MM.1S (cell line): ENCODE measurements at places on chromosomes 2 and 18.

DNA sequence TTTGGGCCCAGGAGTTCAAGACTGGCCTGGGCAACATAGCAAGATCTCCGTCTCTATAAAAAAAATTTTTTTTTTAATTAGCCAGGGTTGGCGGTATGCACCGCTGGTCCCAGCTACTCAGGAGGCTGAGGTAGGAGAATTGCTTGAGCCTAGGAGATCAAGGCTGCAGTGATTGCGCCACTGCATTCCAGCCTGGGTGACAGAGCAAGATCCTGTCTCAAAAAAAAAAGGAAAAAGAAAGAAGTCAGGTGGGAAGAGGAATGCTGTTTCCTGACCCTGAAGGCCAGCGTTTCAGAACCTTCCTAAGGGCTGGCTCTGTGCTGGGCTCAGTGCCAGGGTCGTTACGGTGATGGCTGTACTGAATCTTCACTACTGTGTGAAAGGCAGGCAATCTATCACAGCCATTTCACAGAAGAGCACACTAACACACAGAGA lies 35.0 kb upstream of the AGAP1 start:
- DNase-seq: no peak
- H3K4me1 ChIP-seq: no peaks in the 10 kb centered on the region
- H3K36me3 ChIP-seq: no peaks in the 10 kb centered on the region
- no peak overlapping the region for H3K27ac ChIP-seq
- no peaks in the 10 kb centered on the region for H3K27me3 ChIP-seq
- no peak overlapping the region for H3K4me3 ChIP-seq

DNA sequence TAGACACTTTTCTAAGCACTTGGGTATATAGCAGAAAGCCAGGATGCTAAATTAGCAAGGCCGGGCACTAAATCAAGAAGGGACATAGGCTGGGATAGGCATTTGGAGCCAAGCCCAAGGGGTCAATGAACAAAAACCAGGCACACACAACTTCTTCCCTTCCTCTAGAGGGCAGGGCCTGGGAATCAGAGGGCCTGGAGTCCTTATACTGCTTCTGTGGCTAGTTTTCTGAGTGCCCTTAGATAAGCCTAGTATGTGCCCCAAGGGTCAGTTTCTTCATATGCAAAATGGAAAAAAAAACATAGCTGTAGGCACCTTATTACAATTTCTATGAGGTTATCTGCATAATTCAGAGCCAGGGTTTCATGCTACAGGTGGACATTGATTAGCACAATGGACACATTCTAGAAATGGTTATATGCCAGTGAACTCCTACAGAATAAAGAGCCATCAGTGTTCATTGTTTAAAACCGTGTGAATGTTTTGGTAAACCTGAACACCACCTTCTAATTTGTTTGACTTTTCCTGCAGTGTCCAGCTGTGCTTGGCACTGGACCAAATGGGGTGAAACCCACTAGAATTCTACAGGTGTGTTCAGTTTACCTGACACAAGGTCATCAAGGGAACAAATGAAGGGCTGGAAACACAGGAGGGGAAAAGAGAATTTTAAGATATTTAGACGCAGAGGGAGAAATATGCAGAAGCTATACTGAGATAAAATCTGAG lies 49.6 kb downstream of the PAX8 start:
- no peaks in the 10 kb centered on the region for H3K27me3 ChIP-seq
- no peaks in the 10 kb centered on the region for H3K4me1 ChIP-seq
- no peak overlapping the region for H3K27ac ChIP-seq
- no peaks in the 10 kb centered on the region for H3K36me3 ChIP-seq

DNA sequence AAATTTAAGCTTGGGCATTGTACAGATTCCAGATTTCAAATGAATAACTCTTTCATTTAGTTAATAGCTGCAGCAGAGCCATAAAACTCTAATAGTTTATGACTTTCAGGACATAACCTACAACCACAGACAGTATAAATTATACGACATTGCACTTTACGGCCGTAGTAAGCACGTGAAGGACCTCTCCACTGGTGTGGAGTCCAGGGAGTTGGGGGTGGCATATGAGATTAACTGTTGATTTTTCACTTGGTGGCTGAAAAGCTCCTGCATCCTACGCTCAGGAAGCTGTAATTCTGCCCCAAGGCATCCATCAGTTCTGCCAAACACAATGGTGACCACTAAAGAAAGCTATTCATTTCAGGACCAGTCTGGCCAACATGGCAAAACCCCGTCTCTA lies 376.2 kb downstream of the SOX11 start:
- no peak for DNase-seq
- H3K4me1 ChIP-seq: no peaks in the 10 kb centered on the region; the same call in 1 of the 2 replicates
- H3K36me3 ChIP-seq: no peaks in the 10 kb centered on the region
- no peaks in the 10 kb centered on the region for H3K27me3 ChIP-seq

DNA sequence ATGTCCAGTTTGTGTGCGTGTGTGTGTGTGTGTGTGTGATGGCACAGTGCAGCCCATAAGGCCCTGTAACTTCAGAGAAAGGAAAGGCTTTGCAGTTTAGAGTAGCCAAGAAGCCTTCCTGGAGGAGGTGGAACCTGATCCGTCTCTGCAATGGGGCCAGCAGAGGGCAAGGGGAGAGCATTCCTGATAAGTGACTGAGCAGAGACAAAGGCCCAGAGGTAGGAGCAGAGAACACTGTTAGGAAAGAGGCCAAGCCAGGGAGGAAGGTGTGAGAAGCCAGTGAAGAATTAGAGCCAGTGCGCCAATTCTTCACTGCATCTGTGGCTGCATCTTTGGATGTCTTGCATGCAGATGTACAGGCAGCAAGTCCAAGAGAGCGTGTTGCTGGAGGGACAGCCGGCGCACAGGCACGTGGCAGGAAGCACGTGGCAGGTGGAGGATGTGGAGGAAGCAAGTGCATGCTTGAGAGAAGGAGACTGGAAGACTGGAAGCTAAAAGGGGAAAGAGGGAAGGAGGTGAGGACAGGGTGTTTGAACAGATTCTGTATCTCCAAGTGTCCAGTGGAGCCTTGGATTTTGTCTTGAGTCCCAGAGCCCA lies 196.3 kb downstream of the CTIF start:
- no peaks in the 10 kb centered on the region for H3K27me3 ChIP-seq
- no peaks in the 10 kb centered on the region for H3K4me1 ChIP-seq
- DNase-seq: no peak
- H3K4me3 ChIP-seq: no peak overlapping the region

DNA sequence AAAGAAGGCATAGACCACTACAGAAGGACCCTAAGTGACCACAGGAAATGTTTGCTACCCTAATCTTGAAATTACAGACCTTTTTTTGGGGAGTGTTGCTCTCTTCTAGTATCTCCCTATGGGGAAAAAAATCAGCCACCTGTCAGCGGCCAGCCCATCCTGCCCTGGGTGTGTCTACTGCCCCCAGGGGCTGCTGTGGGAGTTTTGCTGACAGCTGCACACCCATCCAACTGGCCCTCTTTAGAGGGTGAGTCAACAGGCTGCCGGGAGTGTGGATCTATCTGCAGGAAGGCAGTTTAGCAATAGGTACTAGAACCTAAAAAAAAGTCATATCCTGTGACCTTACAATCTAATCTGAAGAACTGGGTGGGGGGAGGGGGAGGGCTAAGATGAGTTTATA lies 796 bp upstream of the DYSF start:
- H3K4me1 ChIP-seq: no peaks in the 10 kb centered on the region
- H3K27ac ChIP-seq: no peak overlapping the region
- H3K36me3 ChIP-seq: no peaks in the 10 kb centered on the region

GRCh38 chr2:100820523-100821254 lies 750 bp downstream of the NPAS2 start:
- H3K27me3 ChIP-seq: no peaks in the 10 kb centered on the region
- no peak overlapping the region for H3K27ac ChIP-seq
- H3K4me1 ChIP-seq: no peaks in the 10 kb centered on the region
- H3K36me3 ChIP-seq: no peaks in the 10 kb centered on the region

DNA sequence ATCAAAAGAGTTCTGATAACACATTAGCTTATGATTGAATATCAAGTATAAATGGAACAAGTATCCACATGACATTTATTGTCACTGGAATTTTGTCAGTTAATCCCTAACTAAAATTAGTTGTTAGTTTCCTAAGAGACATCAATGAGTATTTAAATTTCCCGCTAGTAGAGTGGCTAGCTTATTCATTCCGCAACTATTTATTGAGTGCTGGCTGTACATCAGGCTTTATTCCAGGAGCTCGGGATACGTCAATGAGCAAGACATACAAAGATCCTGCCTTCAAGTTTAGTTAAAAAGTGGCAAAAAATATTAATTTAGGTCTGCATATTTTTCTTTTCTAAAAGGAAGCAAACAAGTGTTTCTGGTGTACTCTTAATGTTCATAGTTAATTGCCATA lies 59.3 kb downstream of the PRKRA start:
- no peaks in the 10 kb centered on the region for H3K36me3 ChIP-seq
- no peaks in the 10 kb centered on the region for H3K27me3 ChIP-seq
- H3K4me3 ChIP-seq: no peak overlapping the region
- H3K27ac ChIP-seq: no peak overlapping the region
- DNase-seq: no peak

DNA sequence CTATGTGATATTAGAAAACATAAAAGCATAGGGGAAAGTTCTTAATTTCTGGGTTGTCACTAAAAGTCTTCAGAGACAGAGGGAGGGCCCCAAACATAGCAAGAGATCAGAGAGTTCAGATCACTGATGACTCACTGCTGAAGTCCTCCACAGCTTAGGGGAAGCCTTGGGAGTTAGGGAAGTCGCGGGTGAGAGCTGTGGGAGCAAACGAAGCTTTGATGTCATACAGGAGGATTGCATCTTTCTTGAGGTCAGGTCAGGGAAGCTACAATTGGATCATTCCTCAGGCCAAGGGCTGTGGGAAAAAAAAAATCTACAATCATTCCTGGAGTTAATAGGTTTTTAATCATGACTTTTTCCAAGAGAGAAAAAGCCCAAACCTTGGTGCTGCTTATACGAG lies 96.2 kb downstream of the COPS8 start:
- no peak overlapping the region for H3K27ac ChIP-seq
- H3K27me3 ChIP-seq: no peaks in the 10 kb centered on the region
- DNase-seq: no peak
- no peaks in the 10 kb centered on the region for H3K36me3 ChIP-seq
- H3K4me3 ChIP-seq: no peak overlapping the region

- no peak for DNase-seq
- 0 out of 2 replicates have a peak, but pooled peaks cover 10% of the 10 kb centered on the region for H3K4me1 ChIP-seq
- H3K36me3 ChIP-seq: no peaks in the 10 kb centered on the region
- H3K27ac ChIP-seq: no peak overlapping the region
- no peak overlapping the region for H3K4me3 ChIP-seq
Observed at GRCh38 chr2:239258248-239258647, 142.6 kb downstream of the HDAC4 start.

GRCh38 chr2:224837558-224837957 lies 121.4 kb upstream of the CCDC195 start:
- no peak overlapping the region for H3K27ac ChIP-seq
- no peak for DNase-seq
- no peaks in the 10 kb centered on the region for H3K36me3 ChIP-seq
- H3K4me3 ChIP-seq: no peak overlapping the region
- no peaks in the 10 kb centered on the region for H3K4me1 ChIP-seq

DNA sequence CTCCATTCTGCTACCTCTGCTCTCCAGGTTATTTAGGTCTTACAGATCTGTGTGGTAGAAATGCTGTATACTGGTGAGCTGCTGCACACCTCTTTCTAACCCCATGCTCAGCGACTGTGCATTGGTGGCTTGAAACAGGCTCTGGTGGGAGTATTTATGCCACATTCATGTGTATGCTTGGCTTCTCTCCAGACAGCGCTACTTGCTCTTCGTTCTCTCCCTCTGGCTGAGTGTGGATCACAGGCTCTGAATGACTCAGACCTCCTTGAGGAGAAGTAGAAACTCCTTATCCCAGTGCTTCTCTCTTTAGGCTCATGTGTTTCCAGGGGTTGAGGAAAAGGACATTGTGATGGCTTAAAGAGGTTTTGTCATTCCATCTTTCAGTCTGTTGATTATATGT lies 54.9 kb downstream of the FHOD3 start:
- DNase-seq: no peak
- H3K4me3 ChIP-seq: no peak overlapping the region
- H3K27ac ChIP-seq: no peak overlapping the region
- no peaks in the 10 kb centered on the region for H3K36me3 ChIP-seq
- H3K4me1 ChIP-seq: no peaks in the 10 kb centered on the region

GRCh38 chr2:120499784-120500495 lies 154.0 kb downstream of the INHBB start:
- no peak overlapping the region for H3K27ac ChIP-seq
- H3K36me3 ChIP-seq: no peaks in the 10 kb centered on the region
- DNase-seq: no peak
- H3K27me3 ChIP-seq: no peaks in the 10 kb centered on the region; the same call in 1 of the 2 replicates

- no peaks in the 10 kb centered on the region; the same call in 1 of the 2 replicates for H3K36me3 ChIP-seq
- no peaks in the 10 kb centered on the region for H3K27me3 ChIP-seq
- no peak overlapping the region for H3K4me3 ChIP-seq
- H3K27ac ChIP-seq: no peak overlapping the region
- no peak for DNase-seq
- H3K4me1 ChIP-seq: no peaks in the 10 kb centered on the region
Observed at GRCh38 chr2:73759904-73760303, 20.0 kb downstream of the DUSP11 start.

GRCh38 chr2:96934831-96935540 lies 51.4 kb downstream of the FAM178B start:
- DNase-seq: no peak
- no peaks in the 10 kb centered on the region for H3K27me3 ChIP-seq
- H3K36me3 ChIP-seq: no peaks in the 10 kb centered on the region
- H3K4me1 ChIP-seq: no peaks in the 10 kb centered on the region
- H3K4me3 ChIP-seq: no peak overlapping the region

- H3K27me3 ChIP-seq: no peaks in the 10 kb centered on the region
- no peak overlapping the region for H3K4me3 ChIP-seq
- H3K4me1 ChIP-seq: no peaks in the 10 kb centered on the region
- no peaks in the 10 kb centered on the region for H3K36me3 ChIP-seq
- no peak for DNase-seq
Observed at GRCh38 chr2:142991295-142991694, 113.8 kb downstream of the KYNU start.

GRCh38 chr2:75801234-75801982 lies 90.7 kb upstream of the GCFC2 start:
- H3K27me3 ChIP-seq: no peaks in the 10 kb centered on the region
- H3K4me3 ChIP-seq: peak overlapping the region; percentile 51
- peak overlapping the region; percentile 74; the same call in 1 of the 2 replicates for H3K27ac ChIP-seq
- H3K36me3 ChIP-seq: no peaks in the 10 kb centered on the region
- H3K4me1 ChIP-seq: peaks cover 37% of the 10 kb centered on the region
- peak; percentile 57 for DNase-seq

- H3K27me3 ChIP-seq: no peaks in the 10 kb centered on the region
- no peak for DNase-seq
- no peaks in the 10 kb centered on the region for H3K36me3 ChIP-seq
- no peaks in the 10 kb centered on the region for H3K4me1 ChIP-seq
Observed at GRCh38 chr2:228786901-228787300, 484.2 kb downstream of the PID1 start.
